Cortex of kidney (tissue), 1 donor: ENCODE measurements at places on chromosomes 5 and 9.

DNA sequence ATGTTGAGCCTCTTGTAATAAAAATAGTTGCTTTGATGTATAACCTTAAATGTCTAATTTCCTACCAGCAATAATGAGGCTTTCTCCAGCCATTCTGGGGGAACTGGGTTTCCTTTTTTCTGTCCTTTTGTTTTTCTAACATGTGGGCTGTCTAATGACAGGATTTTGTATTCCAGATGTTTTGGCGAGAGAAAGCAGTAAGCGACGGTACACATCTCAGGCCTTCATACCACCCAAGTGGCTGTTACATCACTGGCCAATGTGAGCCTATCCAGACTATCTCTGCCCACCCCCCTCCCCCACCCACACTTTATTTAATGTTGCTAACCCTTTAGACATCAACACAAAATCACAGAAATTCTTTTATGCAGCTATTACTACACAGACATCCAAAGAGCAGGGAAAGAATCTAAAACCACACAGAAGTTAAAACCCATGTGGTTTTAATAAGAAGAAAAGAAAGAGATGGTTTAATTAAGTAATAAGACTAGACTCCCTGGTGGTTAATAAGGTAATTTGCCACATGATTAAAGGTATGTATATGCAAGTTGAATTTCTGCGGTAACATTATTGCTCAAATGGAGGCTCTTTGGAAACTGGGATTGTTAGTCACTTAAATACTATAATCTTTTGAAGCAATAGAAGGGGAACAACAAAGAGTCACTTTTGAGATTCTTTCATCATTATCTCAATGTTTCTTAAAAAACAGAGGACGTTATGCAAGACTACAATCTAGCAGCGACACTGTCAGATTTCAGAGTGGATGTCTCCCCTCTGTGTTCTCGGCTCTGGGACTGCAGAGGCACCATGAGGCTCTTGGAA, 365.1 kb downstream of the ENC1 start:
- no peak for DNase-seq

DNA sequence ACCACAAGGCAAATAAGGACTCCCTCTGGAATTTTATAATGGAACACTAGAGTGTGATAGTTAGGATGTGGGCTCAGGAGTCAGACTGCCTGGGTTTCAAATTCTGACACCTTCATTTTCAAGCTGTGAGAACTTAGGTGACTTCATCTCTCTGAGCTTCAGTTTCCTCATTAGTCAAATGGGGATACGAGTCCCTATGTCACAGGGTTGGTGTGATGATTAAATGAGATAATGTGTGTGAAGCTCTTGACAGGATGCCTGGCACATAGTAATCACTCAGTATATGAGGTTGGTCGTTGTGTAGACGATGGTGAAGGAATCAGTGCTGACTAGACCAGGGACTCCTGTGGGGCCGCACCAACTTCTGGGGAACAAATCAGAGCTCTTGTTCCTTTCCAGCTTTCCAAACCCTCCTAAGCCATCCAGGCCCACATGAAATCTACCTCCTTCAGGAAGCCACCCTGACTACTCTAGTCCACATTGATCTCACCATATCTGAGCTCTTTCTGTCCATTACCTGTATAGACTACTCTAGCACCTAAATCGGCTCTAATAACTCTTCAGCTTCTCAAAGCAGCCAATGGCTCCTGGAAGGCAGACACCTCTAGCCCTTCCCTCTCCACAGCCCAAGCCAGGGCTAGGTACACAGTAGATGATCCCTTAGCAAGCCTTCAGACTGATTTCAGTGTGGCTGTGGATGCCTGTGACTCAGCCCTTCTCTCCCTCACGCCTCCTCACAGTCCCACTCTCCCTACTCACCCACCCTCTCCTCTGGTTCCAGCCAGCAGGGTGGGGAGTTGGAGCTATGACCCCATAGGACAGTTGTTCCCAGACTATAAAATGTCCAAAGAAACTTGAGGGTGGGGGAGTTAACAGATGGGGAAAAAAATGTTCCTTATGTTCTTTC, 2.5 kb upstream of the TCF7 start:
- no peak for DNase-seq

DNA sequence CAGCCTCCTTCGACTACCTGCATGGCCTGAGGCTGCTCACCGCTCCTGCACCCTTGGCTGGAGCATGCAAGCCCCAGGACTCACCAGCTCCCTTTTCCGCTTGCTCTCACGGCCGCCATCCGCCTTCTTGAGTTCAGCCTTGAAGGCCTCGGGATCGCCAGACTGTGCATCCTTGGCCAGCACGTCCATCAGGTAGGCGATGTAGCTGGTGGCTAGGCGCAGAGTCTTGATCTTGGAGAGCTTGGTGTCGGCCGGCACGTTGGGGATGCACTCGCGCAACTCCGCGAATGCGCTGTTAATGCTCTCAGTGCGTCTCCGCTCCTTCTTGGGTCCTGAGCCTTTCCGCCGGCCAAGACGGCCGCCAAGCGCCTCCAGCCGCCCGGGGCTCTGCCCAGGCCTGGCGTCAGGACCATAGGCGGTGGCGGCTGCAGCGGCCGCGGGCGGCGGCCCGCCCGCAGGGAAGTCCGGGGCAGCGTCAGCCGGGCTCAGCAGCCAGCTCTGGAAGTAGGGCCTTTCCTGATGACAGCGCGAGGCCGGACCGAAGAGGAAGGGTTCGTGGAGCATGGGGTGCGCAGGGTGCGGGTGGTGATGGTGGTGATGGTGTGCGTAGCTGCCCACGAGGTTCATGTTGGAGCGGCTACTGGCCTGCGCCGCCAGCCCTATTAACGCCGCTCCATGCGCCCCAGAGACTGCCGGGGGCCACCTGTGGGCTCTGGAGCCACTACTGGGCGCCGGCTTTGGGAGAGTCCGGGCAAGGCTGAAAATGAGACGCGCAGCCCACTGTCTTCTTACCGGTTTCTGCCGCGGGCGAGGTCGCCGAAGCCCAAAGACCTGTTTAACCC, 424 bp downstream of the HAND1 start:
- no peak for DNase-seq

GRCh38 chr5:134948911-134949310, 18.8 kb upstream of the CATSPER3 start:
- DNase-seq = no peak

GRCh38 chr9:34332076-34332964, 3.0 kb downstream of the NUDT2 start:
- no peak for DNase-seq

- DNase-seq = no peak
Measured at GRCh38 chr9:135249711-135250110, 162.2 kb downstream of the OLFM1 start.

DNA sequence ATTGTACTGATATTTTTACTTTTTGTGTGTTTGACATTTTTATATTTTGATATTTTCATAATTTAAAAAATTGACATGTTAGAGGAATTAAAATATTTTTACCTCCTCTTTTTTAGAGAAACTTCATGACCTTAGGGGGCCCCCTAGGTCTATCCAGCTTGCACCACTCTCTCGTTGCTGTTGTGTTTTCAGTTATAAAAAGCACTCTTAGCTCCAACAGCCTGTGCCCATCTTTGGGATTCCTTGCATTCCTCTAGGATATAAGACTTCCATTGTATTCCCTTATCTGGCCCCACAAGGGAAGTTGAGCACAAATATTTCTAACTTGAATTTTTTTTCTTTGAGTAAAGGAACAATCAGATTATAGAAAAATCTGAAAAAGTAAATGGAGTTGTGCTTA, 245.3 kb downstream of the SH3GL2 start:
- no peak for DNase-seq

- DNase-seq = no peak
Measured at GRCh38 chr9:137281345-137282116, 4.0 kb downstream of the TOR4A start.

DNA sequence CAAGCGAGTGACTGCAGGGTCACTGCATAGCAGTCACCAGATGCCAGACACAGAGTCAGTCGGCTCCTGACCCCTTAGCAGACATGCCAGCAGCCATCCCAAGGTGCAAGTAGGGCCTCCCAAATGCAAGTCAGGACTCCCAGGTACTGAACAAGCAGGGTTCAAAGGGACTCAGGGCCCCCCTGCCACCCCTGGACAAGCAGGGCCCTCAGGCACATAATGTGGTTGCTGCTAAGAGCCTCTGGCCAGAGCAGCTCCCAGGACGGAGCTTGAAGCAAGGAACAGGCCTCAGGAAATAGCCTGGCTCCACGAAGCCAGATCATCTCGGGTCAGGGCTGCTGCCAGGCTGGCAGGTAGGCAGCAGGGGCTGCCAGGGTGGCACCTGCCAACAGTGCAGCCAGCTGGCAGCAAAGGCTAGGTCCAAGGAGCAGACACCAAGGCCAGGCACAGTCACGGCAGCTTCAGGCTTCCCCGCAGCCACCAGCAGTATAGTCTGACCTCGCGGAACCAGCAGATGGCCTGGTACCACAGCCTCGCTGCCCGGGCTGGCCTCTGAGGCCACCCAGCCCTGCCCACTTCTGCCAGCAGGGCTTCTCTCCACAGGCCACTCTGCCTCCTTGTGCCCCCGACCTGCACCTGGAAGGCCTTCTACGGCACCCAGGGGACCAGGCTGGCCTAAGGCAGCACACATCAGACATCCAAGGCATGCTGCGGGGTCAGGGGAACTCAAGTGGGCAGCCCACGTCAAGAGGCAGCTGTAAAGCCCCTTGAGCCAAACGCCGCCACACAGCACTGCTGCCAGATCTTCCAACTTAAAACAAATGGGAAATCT, 7.4 kb downstream of the EEIG1 start:
- DNase-seq = no peak
